ENCODE measurements at places on chromosomes 13 and 19. TPM values are rescaled to one million over a fixed set of nuclear protein-coding genes. Genes with fewer than 3 reads are reported as not detected.

ZNF600 gene
- total RNA-seq, result 4.9 TPM

CCNA1 gene
- 0.17 TPM for total RNA-seq

LIM2 gene
- not detected for total RNA-seq

TTYH1 gene
- not detected for total RNA-seq

LRRC63 gene
- 0.24 TPM for total RNA-seq

ZNF253 gene
- 9.6 TPM for total RNA-seq

NTN5 gene
- total RNA-seq, result 0.17 TPM

CEACAM8 gene
- not detected for total RNA-seq

GPR183 gene
- total RNA-seq, result 38.8 TPM

CBARP gene
- 1.1 TPM for total RNA-seq

SELENOV gene
- not detected for total RNA-seq

TYK2 gene
- 190 TPM for total RNA-seq

MIR17HG gene
- total RNA-seq, result 12.9 TPM

All from activated naive CD4-positive, alpha-beta T cell treated with anti-CD3 and anti-CD28 coated beads for 36 hours (primary cell).